A549 treated with CORT108297 at 1 μM for 4 hours (cell line): ENCODE measurements at places on chromosomes 6 and 20. TPM values are rescaled to one million over a fixed set of nuclear protein-coding genes. Genes with fewer than 3 reads are reported as not detected.

Gene OR2H1
- not detected in 5 replicates for total RNA-seq

Gene WFDC10B
- total RNA-seq = not detected in 5 replicates

Gene EFCAB8
- total RNA-seq = not detected in 5 replicates

Gene ZC2HC1B
- total RNA-seq = not detected in 5 replicates

Gene PM20D2
- total RNA-seq = 10.0 to 15.1 TPM (median 13.7 TPM) in 5 replicates

Gene SYCP2
- total RNA-seq = 0.35 to 0.60 TPM (median 0.50 TPM) in 5 replicates

Gene VNN1
- 0.06 to 0.10 TPM (median 0.06 TPM) in 5 replicates for total RNA-seq

Gene SNX3
- 81.9 to 117 TPM (median 109 TPM) in 5 replicates for total RNA-seq

Gene HLA-DOA
- 0.14 TPM in 1 of 5 replicates, not detected in the others for total RNA-seq

Gene LRRC73
- total RNA-seq = 0.63 to 1.4 TPM (median 1.3 TPM) in 5 replicates

Gene MYL9
- total RNA-seq = 17.0 to 27.2 TPM (median 20.2 TPM) in 5 replicates

Gene TRDN
- not detected in 5 replicates for total RNA-seq

Gene LTB
- 0.22 to 0.38 TPM (median 0.33 TPM) in 5 replicates for total RNA-seq

Gene UBE3D
- 3.8 to 4.2 TPM (median 3.9 TPM) in 5 replicates for total RNA-seq

Gene POM121L2
- 0.02 to 0.04 TPM in 2 of 5 replicates, not detected in the others for total RNA-seq
